AG10803 (cell line): ENCODE measurements at places on chromosomes 4 and X.

DNA sequence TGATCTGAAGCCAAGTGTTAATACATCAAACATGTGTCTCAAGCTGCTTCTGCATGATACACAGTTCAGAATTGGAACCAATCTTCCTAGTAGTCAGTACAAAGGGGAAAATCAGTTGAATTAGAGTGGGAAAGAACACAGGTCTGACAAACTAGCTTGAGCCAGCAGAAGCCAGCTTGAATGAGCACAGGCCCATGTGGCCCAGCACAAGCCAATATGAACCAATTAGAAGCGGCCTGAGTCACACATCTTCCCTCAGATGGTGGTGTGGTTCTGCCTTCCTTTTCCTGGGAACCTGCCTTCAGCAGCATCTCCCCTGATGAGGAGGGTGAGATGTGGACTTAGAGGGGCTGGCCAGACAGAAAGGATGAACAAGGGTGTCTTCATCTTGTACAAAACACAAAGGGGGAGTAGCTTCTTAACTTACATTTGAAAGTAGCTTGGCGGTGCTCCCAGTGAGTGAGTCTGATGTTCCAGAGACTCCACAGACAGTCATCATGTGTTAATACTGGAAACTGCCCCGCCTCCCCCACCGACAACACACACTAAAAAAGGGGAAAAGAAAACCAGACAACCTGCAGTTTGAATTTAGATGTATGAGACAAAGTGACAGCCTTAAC lies 72.0 kb downstream of the FRMPD4 start:
- DNase-seq, result peak; percentile 70

DNA sequence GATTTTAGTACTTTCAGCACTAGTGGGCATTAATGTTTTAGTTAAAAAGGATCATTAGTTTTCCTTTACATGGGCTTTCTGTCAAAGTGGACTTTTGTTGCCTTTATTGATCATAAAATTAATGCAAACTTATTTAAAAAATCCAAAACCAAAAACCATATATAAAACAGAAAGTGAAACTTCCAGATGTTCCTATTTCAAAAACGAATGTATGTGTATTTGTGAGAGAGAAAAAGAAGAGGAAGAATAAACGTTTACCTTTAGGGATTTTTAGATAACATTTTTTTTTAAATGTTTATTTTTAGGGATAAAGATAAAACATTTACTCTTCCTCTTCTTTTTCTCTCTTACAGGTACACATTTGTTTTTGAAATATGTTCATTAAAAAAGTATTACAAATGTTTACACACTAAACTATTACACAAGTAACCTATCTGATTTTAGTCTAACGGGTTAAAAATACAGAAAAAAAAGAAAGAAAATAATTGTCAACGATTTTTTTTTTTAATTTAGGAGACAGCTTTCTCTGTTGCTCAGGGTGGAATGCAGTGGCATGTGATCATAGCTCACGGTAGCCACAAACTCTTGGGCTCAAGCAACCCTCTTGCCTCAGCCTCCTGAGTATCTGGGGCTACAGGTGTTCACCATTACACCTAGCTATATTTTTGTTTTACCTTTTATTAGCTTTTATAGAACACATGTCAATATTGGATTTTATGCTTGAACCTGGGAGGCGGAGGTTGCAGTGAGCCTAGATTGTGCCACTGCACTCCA lies 16.8 kb upstream of the COX18 start:
- DNase-seq, result no peak

DNA sequence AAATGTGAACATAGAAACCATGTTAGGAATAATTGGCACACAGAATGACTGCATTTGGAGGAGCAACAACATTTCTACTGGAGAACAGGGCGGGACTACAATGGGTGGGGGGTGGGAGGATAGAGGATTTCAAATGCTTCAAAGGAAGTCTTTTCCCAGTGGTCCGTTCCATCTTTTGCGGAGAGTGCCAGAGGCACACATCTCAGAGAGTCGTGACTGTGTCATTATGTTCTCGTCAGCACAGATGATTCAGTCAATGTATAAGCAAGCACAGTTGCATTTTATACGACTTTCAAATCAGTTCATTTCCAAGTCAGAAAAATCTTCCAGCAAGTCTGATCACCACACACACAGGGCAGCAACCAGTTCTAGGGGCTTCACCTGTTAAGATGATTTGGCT lies 22.7 kb upstream of the GPR50 start:
- DNase-seq, result no peak

DNA sequence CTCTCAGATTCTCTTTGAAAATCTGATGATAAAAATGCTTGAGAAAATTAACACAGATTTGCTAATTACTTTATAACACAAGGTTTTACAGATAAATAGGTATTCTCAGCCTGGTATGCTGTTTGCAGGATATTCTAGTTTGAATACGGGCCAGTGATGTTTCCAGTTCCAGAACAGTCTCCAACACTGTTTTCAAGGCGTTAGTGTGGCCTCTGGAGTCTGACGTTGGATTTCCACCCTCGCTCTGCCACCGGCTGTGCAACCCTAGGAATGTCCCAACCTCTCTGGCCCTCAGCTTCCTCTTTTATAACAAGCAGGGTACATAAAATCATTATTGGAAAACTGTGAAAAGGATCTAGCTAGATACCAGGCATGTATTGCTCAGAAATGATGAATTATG lies 23.8 kb upstream of the CYP4V2 start:
- no peak for DNase-seq

GRCh38 chr4:118942465-118942864 lies 53.8 kb downstream of the SYNPO2 start:
- DNase-seq, result peak; percentile 34

DNA sequence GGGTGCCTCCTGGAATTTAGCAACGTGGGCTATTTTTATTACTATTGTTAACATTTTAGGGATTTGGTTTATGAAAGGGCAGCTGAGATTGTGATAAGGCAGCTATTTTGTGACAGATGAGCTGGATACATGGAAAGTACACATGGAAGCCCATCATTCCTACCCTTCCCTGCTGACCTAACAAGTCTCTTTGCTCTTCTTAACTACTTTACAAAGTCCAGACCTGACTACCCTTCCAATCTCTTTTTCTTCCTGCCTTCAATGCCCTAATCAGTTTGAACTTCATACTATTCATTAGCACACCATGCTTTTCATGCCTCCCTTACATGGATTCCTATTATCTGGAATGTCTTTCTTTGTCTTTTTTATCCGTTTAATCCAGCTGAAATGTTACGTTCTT lies 9.4 kb upstream of the AFP start:
- no peak for DNase-seq

DNA sequence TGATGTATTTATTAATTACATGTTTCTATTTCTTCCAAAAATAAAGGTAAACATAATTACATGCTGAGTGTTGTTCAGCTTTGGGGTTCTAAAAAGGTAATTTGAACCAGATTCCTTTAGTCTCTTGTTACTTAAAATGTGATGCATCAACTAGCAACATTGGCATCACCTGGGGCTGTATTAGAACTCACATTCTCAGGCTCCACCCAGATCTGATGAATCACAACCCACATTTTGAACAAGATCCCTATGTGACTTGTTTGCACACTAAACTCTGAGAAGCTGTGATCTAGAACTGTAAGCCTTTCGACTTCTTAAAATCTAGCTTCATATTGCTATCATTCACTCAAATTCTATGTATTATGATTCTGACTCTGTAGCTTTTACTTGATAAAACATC lies 23.0 kb upstream of the HS3ST1 start:
- DNase-seq, result no peak

GRCh38 chr4:128286474-128287058 lies 1.0 kb downstream of the PGRMC2 start:
- DNase-seq, result peak; percentile 80

DNA sequence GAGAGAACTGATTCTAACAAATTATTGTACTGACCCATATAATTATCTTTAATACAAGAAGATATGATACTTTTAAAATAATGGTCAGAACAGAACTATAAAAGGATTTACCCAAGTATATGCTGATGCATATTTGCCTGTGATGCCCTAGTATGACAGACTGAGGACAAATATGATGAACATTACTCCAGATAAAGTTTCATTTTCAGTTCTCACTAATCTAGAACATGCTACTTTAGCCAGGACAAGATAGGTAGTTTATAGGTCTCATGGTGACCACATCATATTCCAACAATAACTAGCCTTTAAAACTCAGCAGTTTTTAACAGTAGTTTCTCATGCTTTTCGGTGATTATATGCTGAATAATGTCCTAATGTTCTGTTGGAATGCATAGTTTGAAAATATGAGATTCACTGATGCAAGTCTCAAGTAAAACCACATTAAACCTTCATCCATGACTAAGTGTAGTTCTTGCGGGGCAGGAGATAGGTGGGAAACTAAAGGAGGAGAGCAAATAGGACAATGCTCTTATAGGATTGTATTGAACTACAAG lies 295.2 kb upstream of the AGA start:
- no peak for DNase-seq

GRCh38 chr4:508675-509638 lies 9.9 kb downstream of the PIGG start:
- peak; percentile 16 for DNase-seq

- no peak for DNase-seq
These were observed 8.9 kb downstream of the POLA1 start for GRCh38 chrX:24702362-24703184.

GRCh38 chrX:134604701-134605311 lies 53.5 kb downstream of the PLAC1 start:
- DNase-seq, result peak; percentile 47

- peak; percentile 81 for DNase-seq
These were observed 31.7 kb upstream of the PDLIM3 start for GRCh38 chr4:185566972-185567371.

DNA sequence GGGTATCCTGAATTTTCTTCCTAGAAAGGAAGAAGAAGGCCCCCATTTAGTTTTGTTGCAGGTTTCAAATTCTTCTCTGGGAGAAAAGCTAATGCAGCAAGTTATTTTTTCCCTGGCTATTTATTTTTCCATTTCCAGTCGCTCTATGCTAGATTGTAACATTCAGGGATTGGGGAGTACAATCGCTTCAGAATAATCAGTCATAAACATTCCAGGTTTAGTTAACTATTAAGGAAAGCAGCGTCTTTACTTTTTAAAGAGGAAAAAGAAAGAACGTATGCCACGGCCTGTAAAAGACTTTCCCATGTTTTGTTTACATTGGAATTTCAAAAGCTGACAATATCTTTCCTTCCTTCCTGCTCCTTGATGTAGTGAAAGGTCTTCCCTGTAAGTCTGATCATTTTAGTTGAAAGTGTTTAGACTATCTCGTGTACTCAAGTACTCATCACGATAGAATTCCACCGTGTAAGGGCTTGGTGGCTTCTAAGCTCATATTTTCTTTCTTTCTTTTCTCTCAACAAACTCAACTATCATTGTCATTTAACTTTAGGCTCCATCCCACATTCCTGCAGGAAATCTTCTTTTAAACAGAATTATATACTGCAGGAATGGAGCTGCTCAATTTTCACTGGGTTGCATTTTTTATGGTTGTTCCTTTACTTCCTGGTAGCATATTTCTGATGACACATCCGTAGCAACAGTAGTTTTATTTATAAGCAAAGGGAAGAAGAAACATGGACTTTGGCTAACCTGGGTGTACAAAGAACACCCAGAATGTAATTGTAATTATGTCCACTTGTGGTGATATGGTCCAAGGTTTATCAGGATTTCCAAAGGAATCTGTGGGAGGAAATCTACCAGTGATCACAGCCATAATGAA lies 213.1 kb upstream of the FAT1 start:
- DNase-seq, result peak; percentile 89

- no peak for DNase-seq
These were observed 30.1 kb upstream of the SPARCL1 start for GRCh38 chr4:87559090-87559837.

DNA sequence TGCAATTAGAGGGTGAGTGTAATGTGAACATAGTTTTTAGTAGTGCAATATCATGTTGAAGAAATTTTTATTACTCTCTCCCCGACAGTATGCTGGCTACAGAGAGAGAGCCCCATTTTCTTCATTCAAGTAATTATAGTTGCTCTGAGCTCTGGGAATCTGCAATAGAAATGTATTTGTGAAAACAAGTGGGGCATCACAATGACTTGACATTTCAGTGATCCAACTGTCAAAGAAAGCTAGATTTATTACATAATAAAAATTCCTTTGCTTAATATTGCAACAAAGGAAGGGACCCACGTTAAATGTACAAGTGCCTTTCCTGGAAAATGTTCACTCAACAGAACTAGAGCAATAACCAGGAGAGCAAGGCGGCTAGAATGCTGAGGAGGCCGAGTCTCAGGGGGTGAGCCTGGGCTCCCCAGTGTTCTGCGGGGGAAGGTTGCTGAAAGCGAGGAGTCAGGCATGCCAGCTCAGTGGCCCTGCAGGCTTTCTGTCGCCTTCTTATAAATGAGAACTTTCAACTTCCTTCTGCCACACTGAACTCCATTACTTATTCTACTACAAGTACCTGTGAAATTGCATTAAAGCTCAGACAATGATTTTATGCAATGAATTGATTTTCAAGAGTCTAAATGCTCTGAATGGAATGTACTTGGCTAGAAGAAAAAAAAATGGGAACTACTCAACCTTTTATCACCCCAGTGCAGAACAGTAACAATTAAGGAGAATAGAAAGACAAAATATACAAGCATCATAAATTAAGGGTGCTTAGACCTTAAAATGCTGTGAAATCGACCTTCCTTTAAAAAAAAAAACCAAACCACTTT lies 476.4 kb downstream of the AFF2 start:
- DNase-seq, result peak; percentile 23

- no peak for DNase-seq
These were observed 614.0 kb upstream of the GALNT7 start for GRCh38 chr4:172554588-172554987.

GRCh38 chrX:150041208-150041607 lies 102.9 kb upstream of the EOLA2 start:
- no peak for DNase-seq

DNA sequence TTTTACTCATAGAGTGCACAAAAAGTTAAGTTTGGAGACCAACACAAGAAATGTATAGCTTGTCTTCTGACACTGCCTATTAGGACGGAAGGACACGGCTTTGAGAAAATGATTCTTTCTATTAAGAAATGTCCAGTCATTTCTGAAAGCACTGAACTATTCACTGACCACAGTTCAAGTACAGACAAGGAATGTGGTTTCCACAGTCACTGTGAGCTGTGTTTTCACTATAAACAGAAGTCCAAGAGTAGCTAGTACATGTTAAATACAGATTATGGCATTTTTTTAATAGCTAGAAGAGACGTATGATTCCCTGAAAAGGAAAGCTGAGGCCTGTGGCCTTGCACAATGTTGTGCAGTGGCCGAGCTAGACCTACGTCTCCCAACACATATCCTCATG lies 115.1 kb upstream of the GPM6A start:
- DNase-seq, result no peak
